SW480 (cell line): ENCODE measurements at places on chromosomes 6 and 20.

DNA sequence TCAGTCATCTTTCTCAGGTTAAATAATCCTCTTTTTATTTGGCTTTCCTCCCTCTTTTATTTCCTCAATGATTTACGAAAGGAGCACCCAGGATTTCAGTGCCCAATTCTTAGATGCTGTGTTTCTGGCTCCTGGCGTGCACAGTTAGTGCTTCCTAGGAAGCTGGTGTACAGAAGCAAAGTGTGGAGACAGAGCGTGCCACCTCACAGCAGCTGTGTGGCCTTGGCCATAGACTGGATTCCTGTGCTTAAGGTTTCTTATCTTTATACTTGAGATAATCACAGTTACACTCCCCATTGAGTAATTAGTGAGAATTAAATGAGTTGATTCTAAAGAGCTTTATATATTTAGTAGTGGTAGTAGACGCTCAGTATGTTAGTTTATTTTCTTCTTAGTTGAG, 39.7 kb upstream of the GJA1 start:
- no peak for DNase-seq

DNA sequence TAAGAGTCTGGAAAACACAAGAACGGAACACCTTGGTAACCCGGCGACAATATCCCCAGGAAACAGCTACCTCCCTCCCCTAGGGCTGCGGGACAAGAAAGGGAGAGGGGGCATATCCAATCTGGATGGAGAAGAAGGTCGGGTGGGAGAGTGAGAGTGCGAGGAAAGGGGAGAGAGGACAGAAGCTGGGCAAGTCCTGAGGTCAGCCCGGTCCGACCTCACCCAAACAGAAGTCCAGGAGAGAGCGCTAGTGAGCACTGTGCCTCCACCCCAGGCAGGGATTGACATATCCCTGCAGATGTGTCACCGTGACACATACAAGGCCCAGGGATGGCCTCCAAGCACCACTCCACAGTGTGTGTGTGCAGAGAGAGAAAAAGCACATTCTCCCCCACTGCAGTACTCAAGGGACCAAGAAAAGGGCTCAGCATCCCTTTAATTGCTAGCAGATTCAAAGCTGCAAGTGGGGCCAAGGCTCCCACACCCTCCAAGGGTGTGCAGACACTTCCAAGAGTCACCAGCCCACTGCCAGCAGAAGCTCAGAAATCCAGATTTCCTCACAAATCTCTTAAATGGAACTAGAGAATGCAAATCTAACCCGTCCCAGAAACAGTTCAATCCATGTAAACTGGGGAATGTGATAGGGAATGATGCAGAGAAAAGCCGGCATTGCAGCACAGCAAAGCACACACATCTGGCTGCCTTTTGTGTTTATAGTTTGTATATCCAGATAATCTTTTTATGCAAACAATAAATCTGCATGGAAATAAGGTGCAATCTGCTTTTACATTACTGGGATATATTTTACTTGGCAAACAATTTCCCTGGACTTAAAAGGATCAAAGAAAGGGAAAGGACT, 3.1 kb downstream of the PXDC1 start:
- peak; percentile 43 for DNase-seq

DNA sequence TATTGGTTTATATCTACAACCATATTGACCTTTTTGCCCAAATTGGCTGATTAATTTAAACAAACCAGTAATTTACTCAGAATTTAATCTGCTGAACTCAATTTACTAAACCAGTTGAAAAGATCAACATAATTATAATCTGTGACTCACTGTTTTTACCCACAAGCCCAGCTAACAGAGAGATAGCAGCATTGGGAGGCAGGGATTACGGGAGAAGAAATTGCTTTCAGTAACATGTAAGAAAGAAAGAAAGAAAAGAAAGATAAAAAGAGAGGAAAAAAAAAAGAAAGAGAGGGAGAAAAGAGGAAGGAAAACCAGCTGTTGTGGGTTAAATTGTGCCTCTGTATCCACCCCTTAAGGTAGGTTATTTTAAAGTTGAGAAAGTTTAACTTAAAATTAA, 13.3 kb upstream of the RHAG start:
- no peak for DNase-seq

DNA sequence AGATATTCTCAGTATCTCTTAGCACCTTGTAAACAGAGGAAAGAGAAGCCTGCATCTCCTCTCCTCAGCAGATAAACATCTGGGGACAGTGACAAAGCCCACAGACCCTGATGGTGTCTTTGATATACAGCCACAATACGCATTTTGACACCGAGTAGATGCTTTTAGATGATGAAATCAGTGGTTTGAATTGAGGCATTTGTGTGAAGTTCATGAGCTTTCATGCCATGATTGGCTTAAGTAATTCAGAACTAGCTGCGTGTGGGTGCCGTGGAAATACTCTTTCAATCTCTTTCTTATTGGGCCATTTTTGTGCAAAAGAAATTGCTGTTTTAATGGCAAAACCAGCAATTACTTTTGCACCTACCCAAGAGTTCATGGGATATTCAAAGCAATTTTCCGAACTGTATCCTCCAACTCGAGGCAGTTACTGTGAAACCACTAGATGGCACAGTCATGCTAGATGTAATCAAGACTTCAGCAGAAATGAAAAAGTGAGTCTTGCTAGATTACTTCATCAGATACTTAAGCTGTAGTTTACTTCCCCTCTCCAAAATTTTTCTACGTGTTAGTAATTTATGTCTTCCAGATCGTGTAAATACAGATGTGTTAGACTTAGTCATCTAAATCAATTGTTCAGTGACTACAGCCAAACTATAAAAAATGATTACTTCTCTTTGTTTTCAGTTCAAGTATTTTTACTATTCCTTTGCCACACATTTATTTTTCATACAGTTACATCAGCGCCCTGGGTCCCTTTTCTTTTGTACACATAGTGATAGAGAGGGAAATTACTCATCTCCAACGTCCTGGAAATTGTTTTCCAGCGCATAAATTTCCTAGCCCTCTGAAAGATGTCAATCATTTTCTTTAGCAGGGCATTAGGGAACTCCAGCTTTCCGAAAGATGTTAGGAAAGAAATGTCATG, 49.4 kb downstream of the IYD start:
- DNase-seq, result peak; percentile 80

DNA sequence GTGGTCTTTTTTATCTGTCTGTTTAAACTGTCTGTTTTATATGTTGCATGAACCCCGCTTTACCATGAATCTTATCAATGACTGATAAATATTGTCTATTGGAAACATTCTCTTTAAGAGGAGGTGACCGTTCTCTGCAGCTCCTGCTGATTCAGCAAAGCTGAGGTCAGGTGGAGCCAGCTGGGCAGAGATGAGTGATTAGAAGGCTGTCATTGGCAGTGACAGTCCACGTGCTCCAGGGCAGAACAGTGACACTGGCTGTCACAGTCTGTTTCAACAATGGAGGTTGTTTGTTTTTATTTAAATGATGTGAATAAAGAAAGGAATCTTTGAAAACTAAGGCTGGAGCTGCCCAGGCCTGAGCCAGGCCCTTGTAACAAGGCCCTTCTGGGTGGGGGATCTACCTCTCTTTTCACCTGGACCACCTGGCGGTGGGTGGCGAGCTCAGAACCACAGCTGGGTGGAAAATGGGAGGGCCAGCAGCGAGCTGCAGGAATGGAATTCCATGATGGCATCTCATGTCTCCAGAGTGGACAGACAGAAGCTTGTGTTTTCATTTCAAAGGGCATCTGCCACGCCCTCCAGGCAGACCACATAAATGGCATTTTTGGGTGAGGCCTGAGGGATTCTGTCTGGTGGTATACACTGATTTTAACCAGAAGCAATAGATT, 12.6 kb downstream of the SYNJ2 start:
- DNase-seq, result peak; percentile 83

- no peak for DNase-seq
Measured at GRCh38 chr6:52190409-52190808, 4.2 kb downstream of the IL17A start.

DNA sequence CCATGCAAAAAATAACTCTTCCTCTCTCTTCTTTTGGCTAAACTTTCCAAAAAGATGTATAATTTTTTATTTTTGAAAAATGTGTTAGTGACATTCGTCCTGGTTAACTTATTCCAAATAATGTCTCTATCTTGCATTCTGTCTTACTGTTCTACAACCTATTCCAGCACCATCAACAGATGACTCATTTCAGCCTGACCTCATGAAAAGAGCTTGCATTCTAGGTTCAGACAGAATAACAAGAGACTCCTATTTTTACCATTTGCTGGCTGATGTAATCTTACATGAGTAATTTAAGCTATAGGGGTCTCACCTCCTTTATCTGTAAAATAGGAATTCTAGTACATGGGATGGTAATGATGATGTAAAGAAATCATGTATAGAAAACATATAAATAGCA, 109.0 kb downstream of the FUT9 start:
- no peak for DNase-seq

GRCh38 chr6:93779086-93779841, 359.9 kb upstream of the EPHA7 start:
- DNase-seq, result no peak

DNA sequence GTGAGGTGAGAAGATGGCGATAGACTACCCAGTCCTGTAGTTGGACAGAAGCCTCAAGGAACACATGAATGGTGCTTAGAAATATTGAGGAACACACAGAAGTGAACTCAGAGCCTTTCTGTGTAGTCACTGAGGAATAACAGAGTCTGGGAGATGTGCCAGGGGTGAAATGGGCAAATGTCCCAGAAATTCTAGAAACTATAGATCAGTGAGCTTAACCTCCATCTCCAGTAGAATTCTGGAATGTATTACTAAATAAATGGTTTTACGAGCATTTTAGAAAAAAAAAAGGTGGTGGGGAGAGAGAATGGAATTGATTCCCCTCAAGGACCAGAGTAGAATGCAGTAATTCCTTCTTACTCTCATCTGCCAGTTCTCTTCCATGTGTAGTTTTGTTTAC, 380.0 kb downstream of the LMBRD1 start:
- no peak for DNase-seq

GRCh38 chr6:6331393-6331792, 10.9 kb upstream of the F13A1 start:
- no peak for DNase-seq

DNA sequence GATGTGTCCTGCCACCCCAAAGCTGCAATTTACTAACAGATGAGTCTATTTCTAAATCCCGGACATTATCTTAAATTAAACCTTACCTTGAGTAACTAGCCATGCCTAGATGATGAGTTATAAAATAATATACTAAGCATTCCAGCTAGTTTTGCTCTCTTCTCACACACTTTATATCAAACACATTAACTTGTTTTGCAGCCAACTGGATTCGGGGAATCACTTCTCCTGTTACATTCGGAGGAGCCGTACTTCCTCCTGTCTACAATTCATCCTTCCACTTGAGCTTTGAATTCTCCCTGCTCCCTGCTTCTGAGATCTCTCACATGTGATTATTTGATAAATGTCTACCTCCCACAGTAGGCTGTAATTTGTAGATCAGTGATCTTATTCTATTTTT, 420.1 kb downstream of the GJA1 start:
- DNase-seq, result no peak

GRCh38 chr6:145811741-145812140, 2.9 kb downstream of the FBXO30 start:
- DNase-seq, result no peak

DNA sequence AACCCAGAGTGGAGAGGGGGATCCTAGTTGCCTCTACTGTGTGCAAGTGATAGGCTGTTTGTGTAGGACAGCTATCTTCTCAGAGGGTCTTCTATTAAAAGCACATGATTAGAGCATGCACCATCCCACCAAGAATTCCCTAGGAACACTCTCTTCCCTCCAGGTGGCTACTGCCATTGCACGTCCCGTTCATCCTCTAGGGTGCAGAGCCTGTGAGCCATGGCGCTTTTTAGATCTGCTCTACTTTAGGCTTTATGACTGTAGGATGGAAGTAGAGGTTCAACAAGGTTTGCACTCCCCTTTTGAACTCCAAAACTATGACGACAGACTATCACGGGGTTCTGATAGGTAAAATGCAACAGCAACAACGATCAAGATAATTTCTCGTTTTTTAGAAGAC, 90.5 kb upstream of the SAMD5 start:
- no peak for DNase-seq

GRCh38 chr6:13452346-13453117, 34.9 kb downstream of the GFOD1 start:
- DNase-seq, result no peak

DNA sequence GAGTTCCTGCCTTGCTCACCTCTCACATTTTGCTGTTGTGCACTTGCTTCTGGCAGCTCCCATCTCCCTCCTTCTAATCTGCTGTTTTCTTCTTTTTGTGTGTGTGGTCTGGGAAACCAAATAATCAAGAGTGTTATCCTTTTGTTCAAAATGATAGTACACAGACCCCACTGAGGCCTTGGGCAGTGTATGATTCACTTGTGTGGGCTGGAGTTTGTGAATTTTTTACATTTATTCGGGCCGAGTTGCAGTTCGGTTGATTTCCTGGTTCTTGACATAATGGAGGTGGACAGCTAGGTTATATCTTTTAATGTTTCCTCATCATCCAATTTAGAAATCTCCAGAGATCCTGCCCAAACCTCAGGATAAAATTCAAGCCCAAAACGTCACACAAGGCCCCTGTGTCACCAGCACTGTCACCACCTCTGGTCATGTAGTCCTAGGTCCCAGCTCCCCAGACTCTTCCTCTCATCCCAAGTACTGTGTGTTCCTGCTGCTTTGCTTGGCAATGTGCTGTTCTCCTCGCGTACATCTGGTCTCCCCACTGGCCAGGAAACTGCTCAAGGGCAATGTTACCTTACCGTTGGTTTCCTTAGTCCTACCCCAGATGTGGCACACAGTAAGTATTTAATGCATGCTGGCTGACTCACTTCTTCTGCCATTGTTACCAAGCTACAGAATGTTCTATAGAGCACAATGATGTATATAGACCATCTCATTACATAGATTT, 55.7 kb upstream of the PHACTR2 start:
- DNase-seq, result no peak

- no peak for DNase-seq
Measured at GRCh38 chr6:83151114-83151513, 42.0 kb downstream of the PGM3 start.

DNA sequence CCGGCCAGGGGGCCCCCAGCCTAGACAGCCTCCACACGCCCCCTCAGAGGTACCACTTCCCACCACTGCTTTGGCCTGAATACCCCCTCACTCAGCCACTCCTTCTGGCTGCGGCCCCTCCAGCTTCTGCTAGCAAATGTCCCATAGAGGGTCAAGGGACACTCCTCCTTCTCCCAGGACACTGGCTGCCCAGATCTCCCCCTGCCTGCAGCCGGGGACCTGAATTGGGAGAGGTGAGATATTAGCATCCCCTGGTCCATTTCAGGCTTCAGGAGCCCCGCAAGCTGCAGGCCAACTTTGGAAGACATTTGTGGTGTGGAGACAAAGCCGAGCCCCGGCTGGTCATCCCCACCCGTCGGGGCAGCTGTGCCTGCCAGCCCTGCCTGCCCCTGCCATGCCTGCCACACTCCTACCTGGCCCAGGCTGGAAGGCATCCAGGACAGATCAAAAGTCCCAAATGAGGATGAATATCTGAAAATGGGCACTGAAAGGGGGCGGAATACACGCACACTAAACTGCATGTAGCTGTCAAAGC, 32.5 kb upstream of the FOXC1 start:
- DNase-seq, result no peak
